ENCODE measurements at places on chromosomes 6 and 20.
A peak's percentile ranks its signal among the peaks of the same experiment; 100 is the strongest.

GRCh38 chr6:63278916-63279315, 40.9 kb downstream of the LGSN start:
- DNase-seq = no peak

GRCh38 chr6:131362070-131362469, 211.0 kb upstream of the ARG1 start:
- no peak for DNase-seq

- peak; percentile 42 for DNase-seq
Measured at GRCh38 chr6:20680697-20681165, 146.5 kb downstream of the CDKAL1 start.

GRCh38 chr20:34452281-34452982, 63.8 kb upstream of the DYNLRB1 start:
- DNase-seq = peak; percentile 52

DNA sequence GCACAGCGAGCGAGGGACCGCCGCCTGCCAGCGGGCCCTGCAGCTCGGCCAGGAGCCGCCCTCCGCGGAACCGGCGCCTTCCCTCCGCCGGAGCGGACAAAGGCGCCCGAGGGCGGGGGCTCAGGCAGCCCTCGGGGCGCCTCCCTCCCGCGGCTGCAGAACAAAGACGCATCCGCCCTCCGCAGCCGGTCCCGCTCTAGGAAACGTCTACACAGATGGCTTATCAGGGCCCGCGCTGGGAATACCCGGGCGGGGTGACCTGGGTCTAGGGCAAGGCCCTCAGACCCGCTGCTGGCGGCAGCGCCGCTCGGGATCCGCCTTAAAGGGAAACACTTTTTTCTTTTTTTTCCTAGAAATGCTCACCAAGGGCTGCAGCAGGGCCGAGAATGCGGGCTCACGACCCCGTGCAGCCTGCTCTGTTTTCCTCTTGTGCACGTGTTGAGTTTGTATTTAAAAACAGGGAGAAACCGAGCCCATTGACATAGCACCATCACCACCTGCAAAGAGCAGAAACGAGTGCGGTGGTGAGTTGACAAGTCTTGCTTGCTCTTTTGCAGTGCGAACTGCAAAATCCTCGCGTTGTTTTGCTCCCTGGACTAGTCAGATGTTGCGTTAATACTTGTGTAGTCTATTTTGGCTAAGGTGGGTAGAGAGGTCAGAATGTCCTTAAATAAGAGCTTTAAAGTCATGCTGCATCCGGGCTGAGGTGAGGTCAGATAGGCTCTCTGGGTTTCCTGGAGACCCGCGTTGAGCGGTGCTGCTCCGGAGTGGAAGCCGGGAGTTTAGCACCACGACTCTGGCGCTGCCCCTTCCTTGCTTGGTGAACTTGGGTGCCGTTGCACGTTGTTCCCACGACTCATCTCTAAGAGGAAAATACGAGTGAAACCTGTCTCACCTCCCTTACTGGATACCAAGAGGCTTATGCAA, 1.1 kb upstream of the RPS6KA2 start:
- DNase-seq = peak; percentile 50

DNA sequence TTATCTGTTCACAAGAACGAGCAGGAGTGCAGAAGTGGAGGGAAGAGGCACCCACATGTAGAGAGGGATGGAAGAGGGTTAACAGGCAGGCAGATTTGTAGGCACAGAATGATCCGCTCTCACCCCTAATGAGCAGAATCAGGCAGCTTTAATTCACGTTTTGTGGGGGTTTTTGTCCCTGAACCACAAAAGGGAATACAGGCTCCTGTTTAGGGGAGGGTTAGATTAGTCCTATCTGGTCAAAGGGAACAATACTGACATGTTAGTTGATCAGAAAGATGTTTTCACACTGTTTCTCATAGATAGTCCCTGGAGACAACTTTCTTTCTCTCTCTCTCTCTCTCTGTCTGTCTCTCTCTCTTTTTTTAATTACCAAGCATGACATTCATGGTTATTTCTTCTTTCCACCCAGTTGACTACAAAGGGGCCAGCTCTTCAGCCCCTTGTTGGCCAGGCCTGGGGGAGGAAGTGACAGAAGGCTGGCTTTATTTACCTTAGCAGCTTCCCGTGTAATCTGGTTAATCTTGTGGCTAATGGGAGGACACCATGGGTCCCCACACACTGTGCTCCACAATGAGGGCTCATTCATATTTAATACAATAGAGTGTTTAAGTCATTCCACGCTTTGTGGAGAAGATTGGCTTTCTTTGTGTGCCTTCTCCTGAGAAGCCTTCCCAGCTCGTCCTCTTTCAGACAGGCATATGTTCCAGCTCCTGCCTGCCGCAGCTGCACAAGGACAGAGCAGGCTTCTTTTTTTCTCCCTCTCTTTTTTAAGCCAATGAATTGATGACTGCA, 958.8 kb downstream of the TFAP2A start:
- no peak for DNase-seq

GRCh38 chr6:111757342-111757741, 115.9 kb downstream of the FYN start:
- no peak for DNase-seq

GRCh38 chr6:121791396-121792315, 356.2 kb downstream of the GJA1 start:
- peak; percentile 31 for DNase-seq

DNA sequence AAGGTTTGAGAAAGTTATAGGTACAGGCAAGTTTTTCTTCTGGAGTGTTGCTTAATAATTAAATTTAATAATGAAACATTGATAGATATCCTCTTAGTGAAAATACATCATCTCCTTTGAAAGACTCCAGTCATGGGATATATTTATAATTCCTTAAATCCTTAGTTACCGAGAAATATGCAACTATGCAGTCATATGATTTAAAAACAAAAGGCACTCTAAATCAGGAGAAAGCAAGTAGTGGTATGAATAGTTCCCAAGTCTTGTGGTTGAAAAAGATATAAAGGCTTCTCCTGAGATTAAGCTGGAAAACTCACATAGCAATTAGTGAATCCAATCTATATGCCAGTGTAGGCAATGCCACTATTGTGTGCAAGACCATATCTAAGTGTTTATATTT, 475.4 kb downstream of the EYS start:
- no peak for DNase-seq

DNA sequence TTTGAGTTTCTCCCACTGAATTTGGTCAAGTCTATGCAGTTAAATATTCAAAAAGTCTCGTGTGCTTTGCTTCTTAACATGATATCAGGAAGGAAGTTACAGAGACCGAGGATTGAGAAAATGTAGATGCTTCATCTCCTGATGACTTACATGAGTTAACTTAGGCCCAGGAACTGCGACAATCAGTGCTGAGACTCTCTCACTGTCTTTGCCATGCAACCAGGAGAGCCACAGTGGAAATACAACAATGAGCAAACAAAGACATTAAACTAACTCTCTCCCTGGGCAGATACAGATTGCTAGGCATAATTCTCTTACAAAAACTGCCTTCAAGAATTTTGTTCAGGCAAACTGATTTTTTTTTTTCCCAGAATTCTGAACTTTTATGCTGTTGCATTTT, 440.6 kb upstream of the EPHA7 start:
- no peak for DNase-seq

GRCh38 chr20:2894221-2894620, 20.9 kb downstream of the PTPRA start:
- DNase-seq = no peak

- no peak for DNase-seq
Measured at GRCh38 chr6:105849746-105850145, 236.4 kb upstream of the PRDM1 start.

DNA sequence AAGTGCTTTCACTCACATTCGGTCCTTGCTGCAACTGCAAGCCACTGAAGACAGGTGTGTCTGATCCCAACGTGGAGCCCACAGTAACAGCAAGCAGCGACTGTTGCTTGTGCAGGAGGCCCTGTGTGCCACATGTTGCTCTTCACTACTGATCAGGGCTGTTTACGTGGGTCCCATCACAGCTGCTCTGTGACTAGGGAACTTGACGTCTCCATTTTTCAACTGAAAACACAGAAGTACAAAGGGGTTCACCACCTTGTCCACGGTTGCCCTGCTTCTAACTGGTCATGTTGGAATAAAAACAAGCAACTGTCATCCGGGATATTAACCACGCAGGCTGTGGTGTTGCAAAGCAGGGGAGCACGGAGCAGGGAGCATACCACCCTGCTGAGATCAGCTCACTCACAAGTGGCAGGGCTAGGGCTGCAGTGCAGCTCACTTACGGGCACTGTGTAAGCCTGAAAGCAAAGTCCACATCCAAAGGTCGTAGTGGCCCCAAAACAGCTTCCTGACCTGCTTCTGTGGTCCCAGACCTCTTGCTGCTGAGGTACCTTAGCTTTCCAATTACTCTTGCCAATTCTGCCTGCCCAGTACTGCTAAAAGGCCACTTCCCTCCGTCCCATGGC, 105.8 kb upstream of the DUSP22 start:
- DNase-seq = peak; percentile 24

Data from fibroblast of villous mesenchyme (primary cell).